Hematopoietic multipotent progenitor cell treated with erythropoietin and hydrocortisone succinate and interleukin-3 and kit ligand, for 6 days (in vitro differentiated cells): ENCODE measurements at places on chromosomes 7 and 10.

- DNase-seq = no peak
These were observed 74.2 kb downstream of the GALNT17 start for GRCh38 chr7:71206184-71206583.

GRCh38 chr7:22992874-22993840, 20.8 kb downstream of the HYCC1 start:
- no peak for DNase-seq

DNA sequence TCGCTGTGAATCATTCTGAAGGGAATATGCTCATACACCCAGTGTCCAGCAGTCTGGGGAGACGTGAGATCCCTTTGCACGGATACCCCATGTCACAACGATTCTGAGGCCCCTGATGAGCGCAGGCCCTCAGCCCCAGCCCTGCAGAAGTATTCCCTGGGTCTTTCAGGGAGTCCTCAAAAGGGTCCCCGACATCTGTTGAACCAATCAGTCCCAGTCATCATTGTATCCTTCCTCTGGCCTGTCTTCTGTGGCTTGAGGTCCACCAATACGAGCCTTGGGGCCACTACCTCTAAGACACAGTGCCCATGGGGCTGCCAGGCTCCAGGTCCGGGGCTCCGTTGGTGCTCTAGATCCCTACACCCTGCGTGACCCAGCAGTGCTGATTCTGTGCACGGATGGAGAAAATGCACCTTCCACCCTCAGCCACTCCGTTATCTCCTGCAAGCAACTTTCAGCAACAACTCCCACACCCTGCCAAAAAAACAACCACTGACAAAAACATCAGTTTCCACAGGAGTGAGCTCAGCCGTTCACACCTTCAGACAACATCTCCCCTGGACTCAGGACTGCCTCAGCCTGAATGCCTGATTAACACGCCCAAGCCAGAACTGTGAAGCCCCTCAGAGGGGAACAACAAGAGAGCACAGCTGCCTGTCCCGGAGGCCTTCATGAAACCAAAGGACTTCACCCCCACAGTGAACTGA, 46.9 kb upstream of the KDM7A start:
- peak; percentile 79 for DNase-seq

GRCh38 chr7:46215987-46216567, 295.0 kb upstream of the IGFBP3 start:
- no peak for DNase-seq

- DNase-seq = no peak
These were observed 13.2 kb downstream of the LAMB1 start for GRCh38 chr7:107989618-107990373.

- DNase-seq = no peak
These were observed 299 bp upstream of the PBLD start for GRCh38 chr10:68333058-68333395.

DNA sequence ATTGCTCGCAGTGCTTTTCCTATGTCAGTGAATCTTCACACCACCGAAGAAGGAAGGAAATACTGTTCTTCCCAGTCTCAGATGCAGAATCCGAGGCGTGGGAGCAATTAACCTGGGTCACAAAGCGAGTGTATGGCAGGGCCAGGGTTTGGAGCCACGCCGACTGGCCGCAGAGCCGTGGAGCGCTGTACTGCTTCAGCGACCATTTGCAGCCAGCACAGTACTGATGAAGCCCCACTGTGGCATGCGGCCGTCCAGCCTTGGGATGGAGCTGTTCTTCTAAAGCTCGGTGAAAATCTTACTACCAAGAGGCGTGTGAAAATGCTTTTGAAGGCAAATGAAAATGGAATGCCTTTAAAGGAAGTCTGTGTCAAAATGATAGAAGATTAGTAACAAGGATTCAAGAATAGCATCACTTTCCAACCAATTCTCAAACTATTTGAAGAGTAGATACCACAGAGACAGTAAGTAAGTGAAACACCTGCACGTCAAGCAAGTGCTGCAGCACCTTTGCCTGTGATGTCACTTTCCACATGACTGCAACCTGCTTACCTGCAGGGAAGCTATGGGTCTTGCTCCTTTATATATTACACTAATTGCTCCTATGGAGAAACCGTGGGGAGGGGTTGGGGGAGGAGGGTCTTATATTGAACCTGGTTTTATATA, 4.9 kb downstream of the PPP2R2D start:
- no peak for DNase-seq

- DNase-seq = no peak
These were observed 283.8 kb downstream of the C7orf25 start for GRCh38 chr7:42628054-42628453.

- DNase-seq = no peak
These were observed 54.0 kb downstream of the NEURL1 start for GRCh38 chr10:103547391-103547946.

- DNase-seq = no peak
These were observed 96.0 kb upstream of the JCAD start for GRCh38 chr10:30155401-30155800.

GRCh38 chr10:43204943-43205671, 61.8 kb downstream of the RASGEF1A start:
- DNase-seq = peak; percentile 81

DNA sequence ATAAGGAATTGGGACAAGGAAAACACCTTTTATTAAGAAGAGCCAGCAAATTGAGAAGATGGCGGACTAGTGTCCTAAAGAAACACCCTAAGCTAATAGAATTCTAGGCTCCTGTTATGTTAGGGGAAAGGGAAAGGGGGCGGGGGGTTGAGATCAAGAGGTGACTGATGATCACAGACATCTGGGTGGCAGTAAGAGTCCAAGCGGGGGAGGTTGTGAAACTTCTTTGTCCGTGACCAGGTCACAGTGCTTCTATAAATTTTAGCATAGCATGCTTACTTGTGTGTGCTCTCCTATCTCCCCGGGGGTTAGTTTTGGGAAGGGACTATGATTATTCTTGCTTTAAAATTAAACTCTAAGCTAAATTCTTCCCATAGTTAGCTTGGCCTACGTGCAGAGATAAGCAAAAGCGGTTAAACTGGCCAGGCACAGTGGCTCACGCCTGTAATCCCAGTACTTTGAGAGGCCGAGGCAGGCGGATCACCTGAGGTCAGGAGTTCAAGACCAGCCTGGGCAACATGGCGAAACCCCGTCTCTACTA, 262.1 kb downstream of the SKIDA1 start:
- DNase-seq = no peak

DNA sequence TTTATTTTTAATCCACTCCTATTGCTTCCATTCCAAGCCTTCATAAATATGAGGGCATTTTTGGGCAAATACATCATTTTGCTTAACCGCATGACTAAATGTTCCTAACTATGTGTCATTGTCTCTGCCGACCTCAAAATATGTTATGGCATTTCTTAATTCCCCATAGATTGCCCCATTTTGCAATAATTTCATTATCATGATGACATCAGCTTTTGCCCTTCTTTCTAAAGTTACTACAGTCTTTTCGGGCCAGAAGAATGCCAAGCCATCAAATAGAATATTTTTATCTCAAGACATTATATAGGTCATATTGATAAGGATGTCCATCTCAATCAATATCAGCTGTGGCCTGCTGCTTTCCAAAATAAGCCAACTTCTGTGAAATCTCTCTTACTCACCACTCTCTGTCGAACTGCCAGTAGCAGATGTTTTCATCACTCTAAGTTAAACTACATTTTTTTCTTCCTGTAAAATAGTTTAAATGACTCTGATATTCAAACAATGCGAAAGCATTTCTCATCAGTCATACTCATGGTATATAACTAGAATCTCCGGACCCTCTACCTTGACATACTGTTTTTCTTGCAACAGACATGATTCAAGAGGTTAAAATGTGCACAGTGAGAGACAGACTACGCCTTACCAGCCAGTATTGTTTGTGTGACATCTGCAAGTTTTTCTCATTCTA, 1254.6 kb upstream of the CELF2 start:
- peak; percentile 27 for DNase-seq

DNA sequence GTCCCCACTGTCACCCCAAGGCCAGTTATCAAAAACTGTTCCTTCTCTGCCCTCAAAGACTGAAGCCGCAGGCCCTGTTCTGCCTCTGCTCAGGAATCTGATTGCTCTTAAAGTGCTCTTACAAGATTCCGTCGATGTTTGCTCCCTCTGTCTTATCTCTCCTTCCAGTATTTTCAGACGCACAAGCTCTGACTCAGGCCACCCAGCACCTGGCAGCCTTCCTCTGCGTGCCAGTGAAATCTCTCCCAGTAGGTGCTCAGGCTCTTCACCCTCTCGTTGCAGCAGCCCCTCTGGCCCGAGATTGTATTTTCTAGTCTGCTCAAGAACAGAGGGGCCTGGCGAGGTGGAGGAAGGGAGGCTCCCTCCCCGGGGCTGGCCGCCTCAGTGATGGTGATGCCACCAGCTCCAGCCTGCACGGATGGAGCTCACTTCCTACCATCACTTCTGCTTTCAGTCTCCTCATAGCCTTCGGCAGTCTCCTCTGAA, 276.2 kb downstream of the USP6NL start:
- DNase-seq = peak; percentile 78

DNA sequence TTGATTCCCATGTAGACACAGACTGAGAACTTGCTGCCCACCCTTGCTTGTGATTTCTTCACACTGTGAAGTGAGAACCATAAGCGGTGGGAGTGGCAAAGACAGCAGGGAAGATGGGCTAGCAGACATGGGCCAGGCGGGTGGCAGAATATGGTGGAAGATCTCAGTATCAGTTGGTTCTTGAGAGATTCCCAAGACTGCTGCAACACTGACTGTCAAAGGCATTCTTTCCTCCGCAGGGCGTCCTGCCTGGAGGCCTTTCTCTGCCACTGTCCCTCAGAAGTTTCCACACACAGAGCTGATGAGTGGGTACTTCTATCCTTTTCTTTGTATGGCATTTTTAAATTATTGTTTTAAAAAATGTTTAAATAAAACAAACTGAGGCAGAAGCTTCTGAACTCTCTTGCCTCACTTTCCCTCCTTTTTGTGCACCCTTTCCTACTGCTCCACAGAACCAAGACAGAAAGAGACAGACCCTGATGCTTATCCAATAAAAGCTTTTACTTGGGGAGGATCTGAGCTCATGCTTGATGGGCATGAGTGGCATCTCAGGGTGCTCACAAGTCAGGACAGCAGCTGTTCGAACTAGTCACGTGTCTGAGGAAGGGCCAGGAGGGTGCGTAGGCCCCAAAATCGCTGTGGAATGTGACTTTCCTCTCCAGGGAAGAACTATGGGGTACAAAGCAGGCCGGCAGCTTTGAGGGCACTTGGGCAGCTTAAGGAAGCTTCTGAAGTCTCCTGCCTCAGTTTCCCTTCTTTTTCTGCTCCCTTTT, 104.7 kb upstream of the PCGF5 start:
- DNase-seq = no peak

DNA sequence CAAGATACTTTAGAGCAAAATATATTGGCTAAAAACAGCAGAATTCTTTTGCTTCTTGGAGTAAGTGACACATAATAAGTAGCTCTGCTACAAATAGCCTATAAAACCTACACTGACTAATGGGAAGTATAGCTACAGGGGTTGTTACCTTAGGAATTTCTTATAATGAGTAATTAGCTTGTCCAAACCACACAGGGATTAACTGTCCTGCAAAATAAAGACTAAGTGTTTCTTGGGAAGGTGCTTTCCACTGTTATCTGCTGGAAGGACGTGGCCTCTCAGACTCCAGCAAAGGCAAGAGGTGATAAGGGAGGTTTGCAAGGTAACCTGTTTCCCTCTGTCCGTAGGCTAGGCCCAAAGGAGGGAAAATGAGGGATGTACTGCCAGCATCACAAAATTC, 302.4 kb downstream of the DOCK4 start:
- DNase-seq = no peak

- no peak for DNase-seq
These were observed 105.0 kb downstream of the OTUD1 start for GRCh38 chr10:23543691-23544380.

- no peak for DNase-seq
These were observed 67.1 kb upstream of the DUSP5 start for GRCh38 chr10:110430340-110431273.

DNA sequence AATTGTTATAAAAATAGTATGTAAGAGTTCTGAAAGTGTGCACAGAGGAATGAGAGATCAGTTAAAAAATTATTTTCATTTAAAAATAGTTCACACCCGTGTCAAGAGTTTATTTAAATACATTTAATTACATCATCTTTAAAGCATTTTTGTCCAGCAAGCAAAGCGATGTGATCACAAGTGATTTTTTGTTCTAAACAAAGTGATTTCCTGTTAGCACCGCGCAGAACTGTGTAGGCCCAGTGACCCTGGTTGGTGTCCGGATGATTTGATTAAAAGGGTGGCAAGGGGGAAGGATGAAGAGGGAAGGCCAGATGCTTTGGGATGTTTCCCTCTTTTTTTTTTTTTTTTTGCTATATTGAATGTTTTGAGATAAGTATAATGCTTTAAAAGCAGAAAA, 227.8 kb upstream of the PITRM1 start:
- no peak for DNase-seq

GRCh38 chr10:36450380-36450779, 675.0 kb upstream of the ANKRD30A start:
- DNase-seq = no peak

- no peak for DNase-seq
These were observed 369.9 kb upstream of the NRP1 start for GRCh38 chr10:33704214-33704830.

DNA sequence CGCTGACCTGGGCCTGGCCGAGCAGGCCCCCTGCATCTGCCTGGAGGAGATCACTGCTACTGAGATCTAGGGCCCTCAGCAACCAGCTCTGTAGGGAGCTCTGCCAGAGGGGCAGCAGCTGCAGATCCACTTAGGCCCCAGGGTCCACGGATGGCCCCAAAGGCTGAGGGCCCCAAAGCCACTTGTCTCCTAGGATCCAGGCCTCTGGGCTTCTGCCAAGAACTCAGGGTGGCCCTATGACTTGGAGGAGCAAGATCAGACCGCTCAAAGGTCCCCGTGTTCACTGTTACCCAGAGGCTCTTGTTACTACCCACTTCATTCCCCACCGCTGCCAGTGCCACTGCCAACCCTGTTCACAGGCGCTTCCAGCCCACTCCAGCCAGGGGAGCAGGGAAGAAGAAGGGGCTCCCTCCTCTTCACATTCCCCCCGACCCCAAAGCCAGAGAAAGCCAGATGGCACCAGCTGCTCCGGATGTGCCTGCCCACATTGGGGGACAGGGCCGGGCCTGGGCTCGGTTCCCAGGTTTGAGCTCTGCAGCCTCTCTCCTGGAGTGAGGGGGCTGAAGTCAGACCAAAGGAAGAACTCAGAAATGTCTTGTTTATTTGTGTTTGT, 7.6 kb downstream of the LZTS2 start:
- no peak for DNase-seq

GRCh38 chr10:132022241-132022640, 40.5 kb upstream of the BNIP3 start:
- no peak for DNase-seq

- DNase-seq = no peak
These were observed 326.2 kb upstream of the POT1 start for GRCh38 chr7:125255810-125256209.
